Activated T-cell treated with anti-CD3 and anti-CD28 coated beads for 4 hours (primary cell): ENCODE measurements at places on chromosomes 6 and 20.

- no peak for DNase-seq
Measured at GRCh38 chr20:60820918-60821317, 431.1 kb upstream of the CDH4 start.

DNA sequence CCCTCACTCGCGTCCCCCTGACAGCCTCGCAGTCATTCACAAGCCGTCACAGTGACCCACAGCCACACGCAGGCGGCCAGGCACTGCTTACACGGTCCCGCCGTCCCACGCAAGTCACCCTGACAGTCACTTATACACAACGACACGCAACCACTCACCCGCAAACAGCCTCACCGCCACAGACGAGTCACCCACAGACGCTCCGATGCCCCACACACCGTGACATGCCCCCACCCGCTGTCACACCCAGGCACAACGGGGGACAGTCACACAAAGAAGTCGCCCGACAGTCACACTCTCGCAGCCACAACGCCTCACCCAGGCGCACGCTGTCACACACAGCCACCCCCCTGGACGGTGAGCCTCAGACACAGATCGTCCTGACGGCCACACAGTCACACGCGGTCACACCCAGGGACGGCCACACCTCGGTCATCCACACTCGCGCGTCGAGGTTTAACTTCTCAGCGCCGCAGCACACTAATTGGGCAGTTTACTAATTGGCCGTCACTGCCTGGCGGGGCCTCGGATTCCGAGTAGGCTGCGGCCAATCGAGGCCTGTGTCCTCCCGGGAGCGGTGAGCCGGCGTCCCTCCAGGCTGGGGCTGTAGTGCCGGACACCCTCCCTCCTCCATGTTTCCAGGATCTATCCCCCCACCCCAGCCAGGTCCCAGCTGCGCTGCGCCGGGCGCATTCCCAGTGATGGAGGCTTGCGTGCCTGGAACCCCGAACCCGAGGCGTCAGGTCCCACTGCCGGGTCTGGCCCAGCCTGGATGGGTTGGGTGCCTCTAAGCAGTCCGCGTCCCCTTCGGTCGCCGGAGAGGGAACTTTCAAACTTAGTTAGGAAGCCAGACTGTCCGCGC is 790 bp downstream of the TOX2 start:
- DNase-seq: peak; percentile 35

GRCh38 chr6:44229376-44230033 is 6.1 kb downstream of the SLC29A1 start:
- DNase-seq: no peak

- no peak for DNase-seq
Measured at GRCh38 chr20:62689861-62690260, 18.8 kb upstream of the NTSR1 start.

DNA sequence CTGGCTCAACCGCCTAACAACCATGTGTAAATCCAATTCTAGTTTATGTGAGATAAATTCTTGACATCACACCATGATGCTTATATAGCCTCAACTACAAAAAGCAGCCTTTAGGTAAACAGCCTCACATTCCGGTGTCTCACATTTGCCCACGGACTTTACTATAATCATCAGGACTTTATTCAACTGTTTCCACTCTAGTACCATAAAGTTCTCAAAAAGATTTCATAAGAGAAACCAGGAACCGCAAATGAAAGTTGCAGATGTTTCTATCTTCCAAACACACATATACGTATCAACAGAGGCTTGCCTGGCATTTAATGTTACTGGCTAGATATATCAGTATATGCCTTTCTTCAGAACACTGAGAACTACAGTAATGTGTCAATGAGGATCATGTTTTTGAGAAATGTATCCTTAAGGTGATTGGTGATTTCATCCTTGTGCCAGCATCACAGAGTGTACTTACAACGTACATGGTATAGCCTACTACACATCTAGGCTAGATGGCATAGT is 80.0 kb downstream of the EPB41L2 start:
- no peak for DNase-seq

- no peak for DNase-seq
Measured at GRCh38 chr6:81572020-81572419, 180.5 kb downstream of the TENT5A start.

GRCh38 chr6:137571854-137572253 is 77.7 kb upstream of the OLIG3 start:
- peak; percentile 64 for DNase-seq
